ENCODE measurements at places on chromosomes 5 and 9. TPM values are rescaled to one million over a fixed set of nuclear protein-coding genes. Genes with fewer than 3 reads are reported as not detected.

TOR2A gene
- 33.7 TPM for total RNA-seq

FOXD4L3 gene
- not detected for total RNA-seq

CCDC192 gene
- total RNA-seq: not detected

DMRT3 gene
- total RNA-seq: not detected

PHF24 gene
- total RNA-seq: 0.04 TPM

SPATA6L gene
- total RNA-seq: 0.96 TPM

GARIN3 gene
- total RNA-seq: 0.29 TPM

ZNF883 gene
- 1.2 TPM for total RNA-seq

NFIB gene
- total RNA-seq: not detected

IFNA13 gene
- total RNA-seq: not detected

DMGDH gene
- not detected for total RNA-seq

BAAT gene
- total RNA-seq: not detected

NFIL3 gene
- 68.6 TPM for total RNA-seq

LTC4S gene
- total RNA-seq: 0.57 TPM

PAEP gene
- total RNA-seq: not detected

ZNF608 gene
- not detected for total RNA-seq

TMEM171 gene
- total RNA-seq: not detected

PCDHB15 gene
- not detected for total RNA-seq

SLC6A18 gene
- not detected for total RNA-seq

TAF11L5 gene
- not detected for total RNA-seq

CCDC180 gene
- total RNA-seq: 3.2 TPM

COL23A1 gene
- total RNA-seq: 0.28 TPM

NUTM2G gene
- not detected for total RNA-seq

QSOX2 gene
- total RNA-seq: 15.3 TPM

NMUR2 gene
- not detected for total RNA-seq

TICAM2 gene
- 0.72 TPM for total RNA-seq

AJM1 gene
- 3.2 TPM for total RNA-seq

HSD17B4 gene
- 84.6 TPM for total RNA-seq

LSM11 gene
- total RNA-seq: 7.8 TPM

NME5 gene
- total RNA-seq: not detected

LCP2 gene
- total RNA-seq: 219 TPM

ECSCR gene
- total RNA-seq: 0.83 TPM

ZNF346 gene
- 22.0 TPM for total RNA-seq

F2RL2 gene
- total RNA-seq: not detected

CYLC2 gene
- total RNA-seq: not detected

PIP5K1B gene
- total RNA-seq: 3.1 TPM

CD14 gene
- total RNA-seq: 3.3 TPM

OR1N2 gene
- total RNA-seq: not detected

CMYA5 gene
- total RNA-seq: not detected

GDNF gene
- total RNA-seq: not detected

CFAP90 gene
- total RNA-seq: not detected

CNTRL gene
- 62.8 TPM for total RNA-seq

PNPLA7 gene
- total RNA-seq: 2.4 TPM

PCDHB10 gene
- total RNA-seq: not detected

MCIDAS gene
- not detected for total RNA-seq

SPAG8 gene
- total RNA-seq: 1.8 TPM

ZNF484 gene
- total RNA-seq: 9.0 TPM

ARID3C gene
- total RNA-seq: 0.44 TPM

SMIM33 gene
- total RNA-seq: 0.11 TPM

TAF11L10 gene
- total RNA-seq: not detected

MED27 gene
- total RNA-seq: 31.6 TPM

SLC46A2 gene
- total RNA-seq: not detected

GRM6 gene
- not detected for total RNA-seq

PHAX gene
- total RNA-seq: 59.2 TPM
